ENCODE measurements at places on chromosomes 4 and X.

GRCh38 chrX:49111791-49112190, 11.7 kb downstream of the GPKOW start:
- no peak for DNase-seq

DNA sequence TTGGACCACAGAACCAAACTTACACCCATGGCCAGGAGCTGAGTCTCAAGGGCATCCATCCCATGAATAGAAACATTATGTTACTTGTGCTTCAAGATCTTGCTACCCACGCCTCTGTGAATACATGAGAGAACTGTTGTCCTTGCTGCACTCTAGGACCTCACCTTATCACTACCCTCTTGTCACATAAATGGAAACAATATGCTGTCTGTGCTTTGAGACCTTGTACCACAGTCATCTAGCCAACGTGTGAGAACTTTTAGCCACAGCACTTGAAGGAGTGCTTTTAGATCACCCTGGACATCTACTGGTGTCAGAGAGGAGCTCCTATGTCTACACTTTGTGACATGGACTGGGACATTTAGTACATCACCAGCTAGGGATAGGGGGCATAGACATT, 30.7 kb upstream of the HUWE1 start:
- DNase-seq = peak; percentile 41

DNA sequence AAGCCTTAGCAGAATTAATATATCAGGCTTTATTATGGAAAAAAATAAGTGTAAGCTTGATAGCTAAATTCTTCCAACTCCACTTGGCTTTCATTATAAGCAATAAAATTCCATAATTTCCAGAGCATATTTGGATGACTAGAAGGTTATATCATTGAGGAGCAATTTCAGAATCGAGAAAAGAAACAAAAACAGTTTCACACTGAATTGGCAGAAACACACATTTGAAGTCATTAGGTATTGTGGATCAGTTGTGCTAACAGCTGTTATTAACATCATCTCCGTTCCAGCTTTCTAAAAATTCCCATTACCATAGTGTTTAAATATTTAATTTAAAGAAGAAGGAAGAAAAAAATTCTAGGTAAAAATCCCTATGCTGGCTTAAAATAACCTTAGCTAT, 92.6 kb downstream of the ANTXR2 start:
- DNase-seq = no peak

DNA sequence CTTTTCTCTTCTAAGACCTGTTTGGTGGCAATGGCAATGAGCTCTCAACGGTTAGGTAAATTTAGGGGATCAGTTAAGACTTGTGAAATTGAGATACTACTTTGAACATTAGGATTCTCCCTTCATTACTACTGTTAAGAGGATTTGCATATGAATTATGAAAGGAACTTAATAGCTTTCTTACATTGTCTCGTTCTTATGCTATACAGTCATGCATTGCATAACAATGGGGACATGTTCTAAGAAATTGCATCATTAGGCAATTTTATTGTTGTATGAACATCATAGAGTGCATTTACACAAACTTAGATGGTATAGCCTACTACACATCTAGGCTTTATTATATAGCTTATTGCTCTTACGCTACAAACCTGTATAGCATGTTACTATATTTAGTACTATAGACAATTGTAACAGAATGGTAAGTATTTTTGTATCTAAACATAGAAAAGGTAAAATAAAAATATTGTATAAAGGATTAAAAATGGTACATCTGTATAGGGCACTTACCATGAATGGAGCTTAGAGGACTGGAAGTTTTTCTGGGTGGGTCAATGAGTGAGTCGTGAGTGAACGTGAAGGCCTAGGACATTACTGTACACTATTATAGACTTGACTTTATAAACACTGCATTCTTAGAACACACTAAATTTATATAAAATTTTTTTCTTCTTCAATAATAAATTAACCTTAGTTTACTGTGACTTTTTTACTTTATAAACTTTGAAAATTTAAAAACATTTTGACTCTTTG, 62.5 kb downstream of the PAQR3 start:
- no peak for DNase-seq

DNA sequence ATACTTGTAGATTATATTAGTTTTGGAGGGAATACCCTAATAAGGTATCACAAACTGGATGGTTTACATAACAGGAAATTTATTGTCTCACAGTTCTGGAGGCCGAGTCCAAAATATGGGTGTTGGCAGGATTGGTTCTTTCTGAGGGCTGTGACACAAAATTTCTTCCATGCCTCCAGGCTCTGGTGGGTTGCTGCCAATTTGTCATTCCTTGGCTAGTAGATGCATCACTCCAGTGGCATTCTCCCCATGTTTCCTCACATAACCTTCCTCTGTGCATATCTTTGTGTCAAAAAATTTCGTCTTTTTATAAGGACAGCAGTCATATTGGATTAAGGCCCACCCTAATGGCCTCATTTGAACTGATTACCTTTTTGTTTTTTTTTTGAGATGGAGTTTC, 49.3 kb downstream of the APELA start:
- DNase-seq = no peak

GRCh38 chr4:20026456-20026855, 225.2 kb upstream of the SLIT2 start:
- DNase-seq = no peak

DNA sequence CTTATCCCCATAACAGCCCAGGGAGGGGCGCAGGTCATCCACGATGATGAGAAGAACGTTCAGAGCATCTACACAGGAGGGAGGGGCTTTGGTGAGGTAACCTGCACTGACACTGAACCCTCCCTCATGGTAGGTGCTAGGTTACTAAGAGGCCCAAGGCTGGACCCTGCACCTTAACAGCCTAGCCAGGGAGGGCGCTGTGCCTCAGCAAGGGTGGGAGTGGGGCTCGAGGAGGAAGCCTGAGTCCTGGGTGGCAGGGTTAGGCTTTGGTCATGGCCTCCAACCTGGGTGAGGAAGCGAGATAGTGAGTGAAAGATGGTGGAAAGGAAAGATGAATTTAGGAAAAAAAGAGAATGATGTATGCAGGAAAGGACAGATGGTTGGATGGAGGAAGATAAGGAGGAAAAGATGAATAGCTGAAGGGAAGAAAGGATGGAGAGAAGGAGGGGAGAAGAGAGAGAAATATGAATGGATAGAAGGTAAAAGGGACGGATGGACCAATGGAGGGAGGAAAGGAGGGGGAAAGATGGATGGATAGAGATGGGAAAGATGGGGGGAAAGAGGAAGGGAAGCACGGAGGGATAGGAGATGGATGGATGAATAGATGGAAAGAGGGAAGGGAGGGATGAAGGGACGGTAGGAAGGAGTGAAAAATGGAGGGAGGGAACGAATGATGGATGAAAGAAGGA, 736 bp downstream of the IDS start:
- peak; percentile 88 for DNase-seq

GRCh38 chrX:47623540-47624027, 3.9 kb upstream of the SYN1 start:
- peak; percentile 49 for DNase-seq

DNA sequence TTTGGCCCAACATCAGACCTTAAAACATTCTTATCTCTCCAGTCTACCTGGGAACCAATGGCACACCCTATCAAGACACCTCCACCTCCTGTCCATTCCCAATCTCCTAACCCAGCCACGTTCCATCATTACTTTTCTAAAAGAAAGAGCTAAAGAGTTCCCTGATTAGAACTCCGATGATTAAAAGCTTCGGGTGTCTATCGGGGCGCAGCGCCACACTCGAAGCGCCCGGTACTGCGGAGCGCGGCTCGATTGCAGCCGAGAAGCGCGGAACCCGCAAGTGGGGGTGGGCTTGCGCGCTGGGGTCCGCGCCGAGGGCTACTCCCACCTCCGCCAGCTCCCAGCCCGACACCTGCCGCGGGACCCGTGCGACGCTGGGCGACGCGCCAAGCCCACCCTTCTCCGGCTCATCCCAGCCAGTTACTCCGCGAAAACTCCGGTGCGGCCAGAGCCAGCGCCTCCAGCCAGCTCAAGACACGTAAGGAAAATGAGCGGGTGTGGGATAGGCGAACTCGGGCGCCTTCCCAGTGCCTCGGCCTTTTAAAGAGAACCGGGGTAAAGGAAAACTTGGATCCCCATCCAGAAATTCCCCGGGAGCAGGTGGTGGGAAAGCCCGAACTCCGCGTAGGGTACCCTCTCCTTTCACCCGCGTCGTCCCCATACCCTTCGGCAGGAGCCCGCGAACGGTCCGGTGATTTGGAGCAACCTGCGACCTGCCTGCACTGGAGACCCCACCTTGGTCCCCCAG, 593 bp downstream of the NPY1R start:
- no peak for DNase-seq

DNA sequence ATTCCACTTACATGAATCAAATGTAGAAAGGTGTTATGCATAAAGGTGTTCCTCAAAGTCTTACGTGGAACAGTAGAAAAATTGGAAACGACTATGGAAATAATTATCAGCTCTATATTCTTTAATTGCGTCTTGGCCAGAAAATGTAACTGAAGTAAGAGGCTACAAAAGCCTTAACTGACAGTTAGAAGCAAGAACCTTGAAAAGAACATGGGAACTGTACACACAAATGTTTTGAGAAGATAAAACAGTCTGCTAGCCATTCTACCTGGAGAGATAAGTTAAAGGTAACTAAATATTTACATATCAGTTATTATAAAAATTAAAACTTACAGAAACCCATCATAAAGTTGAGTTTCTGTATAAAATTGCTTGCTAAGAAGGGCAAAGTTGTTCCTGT, 172.0 kb upstream of the FTHL17 start:
- DNase-seq = no peak

- DNase-seq = no peak
Measured at GRCh38 chrX:132119821-132120515, 7.9 kb downstream of the FRMD7 start.

DNA sequence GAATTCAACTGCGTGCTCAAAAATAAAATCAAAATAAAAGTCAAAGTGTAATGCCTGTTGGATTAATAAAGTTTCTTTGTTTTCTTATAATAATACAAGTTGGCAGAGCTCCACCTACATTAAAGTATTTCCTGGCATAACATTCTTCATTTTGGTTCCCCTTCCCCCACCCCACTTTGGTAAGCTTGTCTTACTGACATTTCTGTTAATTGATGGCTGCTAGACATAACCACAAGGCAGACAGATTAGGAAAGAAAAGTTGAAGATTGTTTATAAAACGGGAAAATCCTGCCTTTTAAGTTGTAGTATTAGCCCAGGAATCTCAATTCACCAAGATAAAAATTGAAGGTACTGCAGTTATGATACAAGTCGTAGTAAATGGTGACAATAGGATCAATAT, 246.5 kb upstream of the RPS6KA3 start:
- no peak for DNase-seq

DNA sequence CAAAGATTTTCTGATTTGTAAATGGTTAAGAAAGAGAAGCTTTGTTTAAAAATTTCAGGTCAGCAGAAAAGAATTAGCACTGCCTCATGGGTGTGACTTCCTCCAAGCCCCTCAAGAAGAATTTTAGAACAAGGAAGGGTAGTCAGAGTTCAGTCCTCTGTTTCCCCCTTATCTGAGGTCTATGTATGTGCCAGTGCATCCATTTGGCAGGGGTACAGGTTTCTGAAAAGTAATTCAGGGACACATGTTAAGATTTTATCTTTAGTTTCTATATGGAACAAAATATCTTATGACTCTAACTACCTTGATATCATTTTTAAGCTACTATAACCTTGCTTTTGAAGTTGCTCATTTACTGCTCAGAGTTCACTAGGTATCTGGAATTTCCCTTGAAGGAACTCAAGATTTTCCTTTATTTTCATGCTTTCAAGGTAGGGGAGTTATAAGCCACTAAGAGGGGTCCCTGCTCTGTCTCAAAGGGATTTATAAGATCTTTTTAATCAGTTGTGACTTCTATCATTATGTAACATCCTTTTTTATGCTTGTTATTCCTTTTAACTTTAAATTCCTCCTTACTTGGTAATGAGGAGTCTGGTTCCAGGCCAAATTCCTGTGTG, 24.4 kb upstream of the PLK4 start:
- DNase-seq = no peak

GRCh38 chr4:131348263-131348662, 1800.8 kb upstream of the PCDH10 start:
- no peak for DNase-seq

- no peak for DNase-seq
Measured at GRCh38 chr4:59127743-59128142, 2017.6 kb upstream of the IGFBP7 start.

DNA sequence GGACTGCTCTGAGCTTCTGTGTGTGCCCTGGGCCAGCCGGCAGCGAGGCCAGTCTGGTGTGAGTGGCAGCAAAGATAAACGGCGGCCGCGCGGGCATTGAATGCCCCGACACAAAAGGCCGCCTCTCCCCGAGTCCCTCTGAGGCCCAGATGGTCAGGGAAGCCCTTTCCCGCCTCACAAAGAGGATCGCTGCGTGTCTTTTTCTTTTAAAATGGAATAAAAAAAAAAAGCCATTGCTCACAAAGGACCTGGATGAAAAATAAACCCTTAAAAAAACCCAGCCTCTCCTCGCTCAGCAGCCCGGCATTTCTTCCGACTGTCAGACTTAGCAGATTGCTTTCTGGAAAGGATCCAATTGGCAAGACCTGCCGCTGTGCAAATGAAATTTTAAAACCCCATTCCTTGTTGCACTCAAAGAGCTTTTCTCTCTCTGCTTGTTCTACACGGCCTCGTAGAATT, 578.7 kb downstream of the BCOR start:
- DNase-seq = no peak

- no peak for DNase-seq
Measured at GRCh38 chr4:83855044-83855443, 319.1 kb downstream of the GPAT3 start.

- no peak for DNase-seq
Measured at GRCh38 chr4:146638786-146639505, at the start of gene POU4F2. POU4F2 (plus strand) TSS chr4:146638893; CDS start chr4:146639141, 248 bp downstream.

DNA sequence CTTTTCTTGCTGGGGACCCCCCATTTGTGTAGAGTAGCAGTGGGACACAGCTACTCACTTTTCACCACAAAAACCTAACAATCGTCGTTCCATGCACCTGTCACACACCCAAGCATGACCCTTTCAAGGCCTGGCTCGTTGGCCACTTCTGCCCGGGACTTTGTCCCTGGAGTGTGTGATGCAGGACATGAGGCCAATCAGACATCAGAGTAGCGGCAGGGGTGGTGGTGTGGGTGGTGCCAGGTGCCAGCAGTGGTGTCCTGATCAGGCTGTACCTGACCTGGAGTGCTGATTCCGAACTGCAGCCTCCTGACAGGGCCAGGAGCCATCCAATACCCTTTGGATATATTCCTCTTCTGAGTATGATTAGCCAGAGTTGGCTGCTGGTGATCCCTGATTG, 23.1 kb upstream of the PROM1 start:
- DNase-seq = no peak

Measured in activated CD4-positive, alpha-beta memory T cell treated with anti-CD3 and anti-CD28 coated beads for 36 hours (primary cell).